ENCODE measurements at places on chromosomes 3 and 15.

- DNase-seq, result no peak
These were observed 53.3 kb upstream of the CHMP2B start for GRCh38 chr3:87173776-87174175.

DNA sequence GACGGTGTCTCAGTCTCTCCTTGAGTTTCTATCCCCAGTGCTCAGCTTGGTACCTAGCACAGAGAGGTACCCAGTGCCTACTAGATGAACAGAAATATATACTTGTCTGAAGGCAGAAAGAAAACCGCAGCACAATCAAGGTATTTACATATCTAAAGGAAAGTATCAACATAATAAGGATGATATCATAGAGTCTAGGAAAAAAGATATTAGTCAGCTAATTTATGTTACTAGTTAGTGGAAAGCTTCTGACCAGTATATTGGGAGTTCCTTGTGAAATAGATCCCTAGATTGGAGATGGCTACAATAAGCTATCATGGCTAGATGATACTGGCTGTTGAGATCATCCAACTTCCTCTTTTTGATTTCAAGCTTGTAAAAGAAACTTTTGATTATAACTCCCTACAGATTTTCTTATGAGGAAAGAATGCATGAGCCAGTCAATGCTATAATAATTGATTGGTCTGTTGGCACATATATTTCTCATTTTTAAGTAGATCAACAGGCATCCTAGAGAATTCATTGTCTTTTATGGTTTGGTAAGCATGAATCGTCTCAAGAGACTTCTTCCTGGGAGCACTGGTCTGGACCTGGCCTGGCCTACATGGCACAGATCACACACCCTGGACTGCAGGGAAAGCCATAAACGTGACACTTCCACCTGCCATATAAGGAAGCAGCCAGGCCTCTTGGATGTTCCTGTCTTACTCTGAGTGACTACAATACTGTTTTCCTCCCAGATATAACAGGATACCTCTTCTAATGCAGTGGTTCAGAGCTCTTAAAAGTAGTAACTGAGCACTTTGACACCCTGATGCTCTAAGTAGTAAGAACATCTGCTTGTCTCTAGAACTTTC, 60.7 kb downstream of the IMPG2 start:
- DNase-seq, result no peak

DNA sequence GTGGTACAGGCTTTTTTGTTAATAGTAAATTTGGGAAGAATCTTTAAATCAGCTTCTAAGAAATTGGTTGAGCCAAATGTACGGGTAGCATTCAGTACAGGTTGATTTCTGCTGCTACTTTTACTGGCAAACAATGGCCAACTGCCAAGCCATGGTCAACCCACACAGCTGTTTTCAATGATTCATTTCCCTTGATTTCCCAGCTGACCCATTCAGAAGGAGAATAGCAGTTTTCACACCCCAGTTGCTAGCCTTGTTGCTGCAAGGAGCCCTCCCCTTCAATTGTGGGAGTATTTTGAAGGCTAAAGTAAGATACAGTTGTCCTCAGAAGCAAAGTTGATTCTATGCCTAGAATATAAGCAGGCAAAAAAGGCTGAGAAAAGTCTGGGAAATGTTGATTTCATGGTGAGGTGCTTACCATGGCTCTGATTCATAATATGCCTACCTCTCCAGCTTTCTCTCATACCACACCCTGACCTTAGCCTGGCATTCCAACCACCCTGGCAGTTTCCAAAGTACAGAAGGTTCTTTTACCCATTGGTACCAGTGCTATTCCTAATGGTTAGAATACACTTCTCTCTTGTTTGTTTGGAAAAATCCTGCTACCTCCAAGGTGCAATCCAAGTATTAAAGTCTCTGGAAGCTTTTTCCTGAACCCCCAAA, 320.3 kb upstream of the TGFBR2 start:
- peak; percentile 88 for DNase-seq

- no peak for DNase-seq
These were observed 81.7 kb downstream of the WNT5A start for GRCh38 chr3:55405436-55405835.

DNA sequence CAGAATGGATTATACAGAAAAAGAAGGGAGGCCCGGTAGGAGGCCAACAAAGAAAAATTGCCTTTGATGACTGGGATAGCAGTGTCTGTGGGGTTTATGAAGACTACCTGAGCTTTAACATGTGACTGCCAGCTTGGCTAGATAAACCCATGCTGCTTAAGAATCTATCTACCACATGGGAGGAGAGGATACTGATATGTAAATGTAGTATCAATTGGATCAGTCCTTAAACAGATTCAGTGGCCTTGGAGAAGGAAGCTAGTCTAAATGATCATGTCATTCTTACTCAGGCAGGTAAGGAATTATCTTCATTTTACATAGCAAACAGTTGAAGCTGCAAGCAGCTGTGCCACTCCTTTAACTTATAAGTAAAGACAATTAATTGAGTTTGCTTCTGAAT, 50.0 kb upstream of the SYNPR start:
- DNase-seq, result no peak

GRCh38 chr3:88298189-88298588, 148.4 kb downstream of the C3orf38 start:
- no peak for DNase-seq

GRCh38 chr3:112381673-112382542, 49.0 kb downstream of the CD200 start:
- DNase-seq, result no peak

DNA sequence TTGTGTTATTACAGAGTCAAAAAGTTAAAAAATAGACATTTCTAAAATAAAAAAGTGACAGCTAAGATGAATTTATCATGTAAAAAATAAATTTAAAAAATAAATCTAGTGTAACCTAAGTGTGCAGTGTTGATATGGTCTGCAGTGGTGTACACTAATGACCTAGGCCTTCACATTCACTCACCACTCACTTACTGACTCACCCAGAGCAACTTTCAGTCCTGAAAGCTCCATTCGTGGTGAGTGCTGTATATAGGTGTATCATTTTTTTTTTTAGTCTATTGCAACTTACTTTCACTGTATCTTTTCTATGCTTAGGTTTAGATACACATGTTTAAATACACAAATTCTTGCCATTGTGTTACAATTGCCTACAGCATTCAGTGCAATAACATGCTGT, 459.4 kb upstream of the ROBO1 start:
- DNase-seq, result no peak

DNA sequence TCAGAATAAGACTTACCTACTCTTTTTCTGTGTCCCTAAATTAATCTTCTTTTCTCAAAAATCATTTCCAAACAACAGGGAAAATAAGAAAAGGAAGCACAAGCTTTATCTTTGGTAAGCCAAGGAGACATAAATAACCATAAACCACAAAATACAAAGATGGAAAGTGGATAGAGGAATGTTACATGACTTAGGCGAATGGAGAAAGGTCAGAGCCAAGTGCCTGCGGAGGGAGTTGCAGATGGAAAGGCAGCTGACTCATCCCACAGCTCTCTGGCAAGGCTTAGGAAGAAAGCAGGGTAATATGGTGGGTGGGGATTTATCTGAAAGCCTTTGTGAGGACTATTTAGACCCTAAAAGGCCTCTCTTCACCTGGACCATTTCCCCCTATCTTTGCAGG, 72.8 kb downstream of the GALK2 start:
- no peak for DNase-seq

- no peak for DNase-seq
These were observed 16.1 kb upstream of the RARRES1 start for GRCh38 chr3:158748237-158748828.

DNA sequence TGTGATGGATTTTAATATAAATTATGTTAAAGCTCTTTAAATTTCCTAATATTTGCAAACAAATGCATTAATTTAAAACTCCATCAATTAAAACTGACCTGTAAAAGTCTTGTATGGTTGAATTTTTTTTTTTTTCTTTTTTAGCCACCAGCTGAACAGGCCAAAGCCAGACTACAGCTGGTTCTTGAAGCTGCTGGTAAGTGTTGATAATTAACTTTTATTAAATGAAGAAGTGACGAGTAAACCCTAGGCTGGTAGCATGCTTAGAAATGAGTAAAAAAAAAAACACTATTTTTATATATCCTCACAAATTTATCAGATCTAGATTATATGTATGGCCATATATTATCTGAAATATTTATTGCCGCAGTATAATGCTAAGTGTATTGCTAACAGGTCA, 216.3 kb upstream of the MLF1 start:
- DNase-seq, result no peak

DNA sequence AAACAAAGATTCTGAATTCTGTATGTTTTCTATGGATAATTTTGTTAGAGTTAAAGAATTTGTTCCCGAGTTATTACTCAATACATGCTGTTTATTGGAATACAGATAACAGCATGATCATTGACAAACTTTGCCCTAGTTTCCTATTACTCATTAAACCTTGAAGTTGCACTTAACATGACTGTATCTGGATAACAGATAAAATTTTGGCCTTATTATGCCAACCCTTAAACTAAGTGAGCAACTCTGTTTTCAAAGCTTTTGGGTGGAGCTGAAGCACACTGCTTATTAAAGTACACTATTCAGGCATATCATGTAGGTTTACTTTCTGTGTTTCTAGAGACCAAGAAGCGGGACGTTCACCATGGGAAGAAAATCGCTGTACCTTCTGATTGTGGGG, at the start of gene AADAC:
TSS of gene AADAC (plus strand) at position 318 of the 400 bp plus-strand sequence. CDS start at position 365, 47 bp downstream.
- DNase-seq, result no peak

DNA sequence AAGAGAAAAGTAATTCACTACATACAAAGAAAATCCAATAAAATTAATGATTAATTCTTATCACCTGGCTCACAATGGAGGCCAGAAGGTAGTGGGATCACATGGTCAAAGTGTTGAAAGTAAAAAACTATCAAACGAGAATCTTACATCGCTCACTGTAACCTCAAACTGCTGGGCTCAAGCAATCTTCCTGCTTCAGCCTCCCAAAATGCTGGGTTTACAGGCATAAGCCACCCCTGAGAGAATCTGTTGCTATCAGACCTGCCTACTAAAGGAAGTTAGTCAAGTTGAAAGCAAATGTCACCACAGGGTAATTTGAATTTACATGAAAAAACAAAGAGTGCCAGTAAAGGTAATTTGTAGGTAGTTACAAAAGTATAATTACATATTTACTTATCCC, 103.3 kb downstream of the PCCB start:
- DNase-seq, result no peak

GRCh38 chr15:63374686-63375520, 6.7 kb downstream of the CA12 start:
- DNase-seq, result no peak

DNA sequence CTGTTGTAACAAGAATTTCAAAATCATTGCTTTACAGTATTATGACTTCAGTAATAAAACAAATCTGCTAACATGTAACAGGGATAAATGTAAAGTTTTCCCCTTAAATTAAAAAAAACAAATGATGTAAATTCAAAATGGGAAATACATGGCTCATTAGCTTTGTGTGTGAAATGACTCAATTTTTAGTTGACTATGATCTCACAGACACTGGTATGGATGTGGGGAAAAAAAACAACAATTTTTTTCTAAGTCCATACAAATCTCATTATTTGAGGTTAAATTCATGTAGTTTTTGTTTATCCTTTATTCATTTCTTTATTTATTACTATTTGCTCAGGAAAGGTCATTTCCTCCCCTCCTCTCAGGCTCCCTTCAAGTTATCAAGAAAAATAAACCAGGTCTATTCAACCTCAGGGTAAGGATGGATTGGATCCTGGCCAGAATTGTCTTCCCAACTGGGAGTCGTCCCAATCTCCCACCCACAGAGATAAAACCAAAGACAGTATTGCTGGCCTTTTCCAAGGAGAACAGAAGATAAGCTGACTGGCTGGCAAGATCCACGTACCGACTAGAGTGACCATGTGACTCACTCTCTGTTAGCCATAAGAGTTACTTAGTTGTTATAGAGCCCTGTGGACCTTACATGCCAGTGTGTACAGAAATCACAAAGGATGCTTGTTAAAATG, 373.3 kb downstream of the GAP43 start:
- no peak for DNase-seq

- no peak for DNase-seq
These were observed 34.8 kb upstream of the RPL32 start for GRCh38 chr3:12875857-12876836.

- DNase-seq, result no peak
These were observed 287.2 kb downstream of the CGGBP1 start for GRCh38 chr3:87771337-87772192.

DNA sequence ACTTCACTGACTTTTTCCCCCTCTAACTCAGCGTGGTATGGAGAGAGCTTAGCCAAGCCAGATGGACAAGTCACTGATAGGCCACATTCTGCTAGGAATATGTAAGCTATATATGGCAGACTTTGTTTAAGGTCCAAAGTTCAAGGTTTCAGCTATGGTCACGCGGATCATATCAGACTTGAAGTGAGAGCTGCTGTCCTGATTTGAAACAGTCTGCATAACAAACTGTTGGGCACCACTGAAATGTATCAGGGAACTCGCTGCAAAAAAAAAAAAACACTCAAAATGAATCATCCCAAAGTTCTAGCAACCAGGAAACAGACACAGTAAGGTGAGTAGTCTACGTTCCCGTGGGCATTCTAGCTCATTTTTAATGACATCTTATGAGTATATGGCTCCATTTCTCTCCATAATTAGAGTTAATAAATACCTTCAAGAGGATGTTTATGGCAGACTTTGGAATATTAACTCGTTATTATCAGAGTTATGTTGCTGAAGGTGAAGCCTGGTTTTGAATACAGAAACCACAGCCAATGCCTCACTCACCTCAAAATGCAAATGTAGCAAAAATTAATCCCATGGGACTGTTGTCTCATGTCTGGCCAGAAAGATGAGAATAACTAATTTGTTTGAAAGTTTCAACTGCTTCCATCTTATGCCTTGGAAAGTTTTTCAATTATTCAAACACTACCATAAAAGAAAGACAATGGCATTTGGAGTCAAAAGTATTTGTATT, 12.3 kb downstream of the DPH3 start:
- DNase-seq, result no peak

DNA sequence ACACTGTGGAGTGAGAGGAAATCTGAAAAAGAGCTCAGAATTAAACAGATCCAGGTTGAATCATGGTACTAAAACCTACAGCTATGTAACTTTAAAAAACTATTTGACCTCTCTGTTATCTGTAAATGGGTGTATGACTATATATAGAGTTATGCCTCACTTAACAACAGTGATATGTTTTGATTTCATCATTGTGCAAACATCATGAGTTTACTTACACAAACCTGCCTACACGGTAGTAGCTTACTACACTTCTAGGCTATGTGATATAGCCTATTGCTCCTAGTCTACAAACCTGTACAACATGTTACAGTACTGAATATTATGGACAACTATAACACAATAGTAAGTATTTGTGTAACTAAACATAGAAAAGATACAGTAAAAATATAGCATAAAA, 191.6 kb upstream of the MEIS2 start:
- no peak for DNase-seq

GRCh38 chr3:76051145-76051544, 265.8 kb upstream of the ZNF717 start:
- DNase-seq, result no peak

GRCh38 chr3:183278479-183279088, 25.5 kb downstream of the B3GNT5 start:
- no peak for DNase-seq

DNA sequence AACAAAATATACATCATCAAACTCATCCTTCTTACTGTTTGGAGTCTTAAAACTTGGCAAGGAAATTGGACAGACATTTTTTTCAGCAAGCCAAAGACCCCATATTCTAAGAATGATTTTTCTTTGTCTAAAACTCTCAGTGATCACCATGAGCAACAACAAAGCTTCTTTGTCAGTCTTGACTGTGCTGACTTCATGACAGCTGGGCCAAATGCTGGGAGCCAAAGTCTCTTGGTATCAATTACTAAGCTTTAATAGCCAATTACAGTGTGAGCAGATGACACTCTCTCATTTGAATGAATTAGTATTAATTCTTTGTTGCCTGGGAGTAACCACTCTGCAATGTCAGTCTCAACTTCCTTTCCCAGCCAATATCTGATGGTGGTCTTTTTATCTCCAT, 48.1 kb upstream of the GK5 start:
- DNase-seq, result no peak
